Stimulated activated naive CD4-positive, alpha-beta T cell treated with Interleukin-2 at 50 U/mL for 16 hours (primary cell): ENCODE measurements at places on chromosomes 12 and 14.
A peak's percentile ranks its signal among the peaks of the same experiment; 100 is the strongest.

DNA sequence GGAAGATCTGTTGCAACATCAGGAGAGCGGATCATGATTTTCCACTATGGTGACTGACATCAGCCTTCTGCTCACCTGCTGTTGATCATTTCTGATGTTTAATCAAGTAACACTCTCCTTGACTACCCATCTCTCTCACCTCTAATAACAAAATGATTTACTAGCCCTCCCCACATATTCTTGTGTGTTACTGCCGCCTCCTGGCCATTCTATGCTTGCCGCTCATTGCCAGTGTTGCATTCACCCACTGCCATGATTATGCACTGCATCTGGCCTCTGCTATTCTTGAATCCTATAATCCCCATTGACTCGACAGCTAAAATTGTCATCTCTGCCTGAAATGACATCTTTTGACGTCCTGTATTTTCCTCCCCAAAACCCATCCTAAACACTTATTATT is 113.8 kb downstream of the RERGL start:
- no peak for DNase-seq

DNA sequence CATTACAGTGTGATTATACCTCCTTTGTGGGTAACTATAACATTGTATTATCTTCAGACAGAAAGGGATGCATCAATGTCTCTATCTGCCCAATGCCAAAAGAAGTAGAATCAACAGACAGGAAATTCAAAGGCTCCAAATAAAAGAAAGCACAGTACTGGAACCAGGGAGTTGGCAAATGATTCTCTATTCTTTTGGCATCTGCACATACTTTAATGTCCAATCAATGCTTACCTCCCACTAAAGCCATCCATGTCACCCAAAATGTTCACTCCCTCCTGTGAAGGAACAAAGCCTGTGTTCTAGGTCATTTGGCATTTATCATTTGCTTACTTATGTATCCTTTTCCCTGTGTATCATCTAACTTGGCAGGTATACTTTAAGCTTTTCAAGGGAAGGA is 36.7 kb downstream of the KIF21A start:
- DNase-seq: no peak

- DNase-seq: no peak
These were observed 26.4 kb upstream of the FGF6 start for GRCh38 chr12:4472046-4472445.

DNA sequence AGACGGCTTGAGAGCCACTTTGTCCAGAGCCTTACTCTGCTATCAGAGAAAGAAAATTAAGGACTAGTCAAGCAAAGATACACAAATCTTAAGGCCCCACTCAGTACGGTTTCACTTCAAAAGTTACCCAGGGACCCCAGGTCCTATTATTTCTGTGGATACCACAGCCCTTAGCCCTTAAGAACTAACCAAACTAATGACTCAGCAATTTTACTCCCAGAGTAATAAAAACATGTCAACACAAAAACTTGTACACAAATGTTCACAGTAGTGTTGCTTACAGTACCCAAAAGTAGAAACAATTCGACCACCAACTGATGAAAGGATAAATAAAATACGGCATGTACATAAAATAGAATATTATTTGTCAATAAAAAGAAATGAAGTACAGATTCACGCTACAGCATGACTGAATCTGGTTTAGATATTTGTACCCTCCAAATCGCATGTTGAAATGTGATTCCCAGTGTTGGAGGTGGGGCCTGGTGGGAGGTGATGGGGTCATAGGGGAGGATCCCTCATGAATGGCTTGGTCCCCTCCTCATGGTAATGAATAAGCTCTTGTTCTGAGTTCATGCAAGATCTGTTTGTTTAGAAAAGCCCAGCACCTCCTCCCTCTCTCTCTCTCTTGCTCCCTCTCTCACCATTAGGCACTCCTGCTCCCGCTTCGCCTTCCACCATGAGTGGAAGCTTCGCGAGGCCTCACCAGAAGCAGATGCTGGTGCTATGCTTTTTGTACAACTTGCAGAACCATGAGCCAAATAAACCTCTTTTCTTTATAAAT is 30.5 kb downstream of the AREL1 start:
- no peak for DNase-seq

GRCh38 chr12:83920821-83921547 is 991.6 kb downstream of the SLC6A15 start:
- DNase-seq: no peak

GRCh38 chr14:83713732-83714131 is 1816.2 kb upstream of the FLRT2 start:
- DNase-seq: no peak

DNA sequence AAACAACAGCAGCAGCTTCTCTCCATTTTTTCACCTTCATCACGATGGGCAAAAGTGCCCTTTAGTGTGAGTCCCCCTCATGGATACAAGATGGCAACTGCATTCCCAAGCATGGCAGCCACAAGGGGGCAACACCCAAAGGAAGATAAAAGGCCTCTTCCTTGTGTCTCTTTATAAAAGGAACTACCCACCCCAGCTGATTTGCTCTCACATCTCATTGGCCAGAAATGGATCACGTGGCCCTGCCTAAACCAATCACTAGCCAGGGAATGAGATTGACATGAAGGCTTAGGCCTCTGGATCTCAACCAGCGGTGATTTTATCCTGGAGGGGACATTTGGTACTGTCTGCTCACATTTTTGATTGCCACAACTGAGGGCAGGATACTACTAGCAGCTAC is 21.9 kb upstream of the IFT81 start:
- DNase-seq: peak; percentile 17

GRCh38 chr12:79451978-79452377 is 238.8 kb downstream of the PAWR start:
- DNase-seq: no peak

DNA sequence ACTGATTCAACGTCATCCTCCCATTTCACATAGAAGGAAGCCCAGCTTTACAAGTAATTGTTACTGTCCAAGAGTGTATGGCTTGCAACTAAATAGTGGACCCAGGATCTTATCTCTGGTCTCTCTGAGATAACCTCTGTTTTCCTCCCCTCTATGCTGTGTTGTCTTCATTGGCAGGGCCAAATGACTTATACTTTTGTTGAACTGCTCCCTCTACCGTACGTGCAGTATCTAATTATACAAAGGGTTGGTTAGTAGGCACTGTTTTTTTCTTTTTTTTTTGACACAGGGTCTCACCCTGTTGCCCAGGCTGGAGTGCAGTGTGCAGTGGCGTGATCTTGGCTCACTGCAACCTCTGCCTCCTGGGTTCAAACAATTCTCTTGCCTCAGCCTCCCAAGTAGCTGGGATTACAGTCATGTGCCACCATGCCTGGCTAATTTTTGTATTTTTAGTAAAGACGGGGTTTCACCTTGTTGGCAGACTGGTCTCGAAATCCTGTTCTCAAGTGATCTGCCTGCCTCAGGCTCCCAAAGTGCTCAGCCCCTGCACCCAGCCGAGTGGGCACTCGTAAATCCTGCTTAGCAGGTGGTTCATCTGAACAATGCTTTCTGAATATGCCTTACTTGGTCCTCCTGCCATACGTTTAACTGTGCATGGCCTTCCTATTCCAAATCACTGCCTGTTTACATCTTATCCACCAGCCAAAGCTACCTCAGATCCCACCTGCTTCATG is 162.1 kb downstream of the ADCK1 start:
- DNase-seq: no peak

DNA sequence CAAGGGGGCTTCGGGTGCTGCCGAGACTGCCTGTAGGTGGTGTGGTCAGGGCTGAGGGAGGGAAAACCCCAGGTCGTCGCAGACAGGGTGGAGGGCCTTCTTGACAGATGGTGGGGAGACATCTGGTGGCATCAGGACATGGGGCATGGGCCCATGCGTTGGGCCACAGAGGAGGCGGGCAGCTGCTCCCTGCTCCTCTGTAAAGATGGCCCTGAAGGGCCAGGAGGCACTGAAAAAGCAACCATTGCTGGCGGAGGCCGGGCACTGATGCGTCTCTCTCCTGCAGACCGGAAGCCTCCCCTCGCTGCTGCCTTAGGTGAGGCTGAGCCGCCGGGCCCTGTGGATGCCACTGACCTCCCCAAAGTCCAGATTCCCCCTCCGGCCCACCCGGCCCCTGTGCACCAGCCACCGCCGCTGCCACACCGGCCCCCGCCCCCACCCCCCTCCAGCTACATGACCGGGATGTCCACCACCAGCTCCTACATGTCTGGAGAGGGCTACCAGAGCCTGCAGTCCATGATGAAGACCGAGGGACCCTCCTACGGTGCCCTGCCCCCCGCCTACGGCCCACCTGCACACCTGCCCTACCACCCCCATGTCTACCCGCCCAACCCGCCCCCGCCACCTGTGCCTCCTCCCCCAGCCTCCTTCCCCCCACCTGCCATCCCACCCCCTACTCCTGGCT is 28.8 kb downstream of the CCNK start:
- no peak for DNase-seq

DNA sequence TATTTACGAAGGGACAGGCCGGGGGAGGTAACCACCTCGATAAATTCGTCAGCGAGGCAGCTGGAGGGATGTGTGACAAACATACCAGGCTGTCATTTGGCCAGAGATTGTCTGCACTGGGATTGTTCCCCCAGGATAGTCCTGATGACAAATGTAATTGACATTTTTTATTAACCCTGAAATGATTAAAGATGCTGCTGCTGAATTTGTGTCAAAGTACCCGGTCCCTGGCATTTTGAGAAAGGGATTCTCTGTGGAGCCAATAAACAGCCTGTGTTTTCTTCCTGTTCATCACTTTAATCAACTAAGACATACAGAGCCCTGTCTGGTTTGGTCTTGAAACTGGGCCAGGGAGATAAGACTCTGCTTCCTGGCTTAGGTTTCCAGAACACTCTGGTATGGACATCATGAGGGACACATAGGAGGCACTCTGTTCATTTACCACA is 117.6 kb downstream of the SLC25A47 start:
- DNase-seq: no peak

GRCh38 chr14:59632381-59632780 is 55.8 kb upstream of the CCDC175 start:
- no peak for DNase-seq

DNA sequence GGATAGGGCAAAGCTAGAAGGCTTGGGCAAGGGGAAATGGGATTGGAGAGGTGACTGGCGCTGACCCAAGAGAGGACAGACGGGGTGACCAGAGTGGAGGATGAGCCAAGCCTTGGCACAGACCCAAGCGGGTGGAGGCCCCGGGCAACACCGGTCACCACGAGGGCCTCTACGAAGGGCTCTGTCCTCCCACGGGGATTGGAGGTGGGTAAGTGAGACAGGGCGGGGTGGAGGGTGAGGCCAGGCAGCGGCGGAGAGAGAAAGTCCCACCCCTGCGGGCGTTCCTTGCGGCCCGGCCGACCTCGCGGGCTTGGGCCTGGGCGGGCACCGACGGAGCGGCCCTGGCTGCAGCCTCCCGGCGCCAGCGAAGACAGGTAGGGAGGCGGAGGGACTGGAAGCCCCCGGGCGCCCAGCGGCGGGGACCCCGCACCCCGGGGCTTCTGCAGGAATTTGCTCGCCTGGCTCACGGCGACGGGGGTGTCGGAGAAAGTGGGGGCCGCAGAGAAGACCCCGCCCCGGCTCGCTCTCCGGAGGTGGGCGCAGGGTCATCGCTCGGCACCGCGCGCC is at the start of gene PAPLN:
Gene PAPLN (plus strand): TSS at position 288 of the 567 bp plus-strand sequence. CDS start 2,273 bp downstream, outside the sequence.
- DNase-seq: no peak

DNA sequence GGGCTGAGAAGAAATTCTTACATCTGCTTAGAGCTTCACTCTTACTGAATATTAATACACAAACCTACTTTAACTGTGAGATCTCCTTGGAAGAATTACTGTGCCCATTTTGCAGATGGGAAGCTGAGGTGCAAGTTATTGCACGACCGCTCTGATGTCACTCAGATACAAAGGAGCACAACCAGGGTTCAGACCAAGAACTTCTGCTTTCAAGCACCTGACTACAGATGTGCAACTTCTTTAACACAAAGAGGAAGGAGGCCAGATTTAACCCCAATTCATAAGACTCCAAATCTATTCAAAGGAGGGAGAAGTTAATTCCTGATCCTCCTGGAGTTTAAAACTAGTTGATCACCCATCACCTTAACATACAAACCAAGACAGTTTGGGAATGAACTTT is 232.6 kb downstream of the VRK1 start:
- DNase-seq: no peak

DNA sequence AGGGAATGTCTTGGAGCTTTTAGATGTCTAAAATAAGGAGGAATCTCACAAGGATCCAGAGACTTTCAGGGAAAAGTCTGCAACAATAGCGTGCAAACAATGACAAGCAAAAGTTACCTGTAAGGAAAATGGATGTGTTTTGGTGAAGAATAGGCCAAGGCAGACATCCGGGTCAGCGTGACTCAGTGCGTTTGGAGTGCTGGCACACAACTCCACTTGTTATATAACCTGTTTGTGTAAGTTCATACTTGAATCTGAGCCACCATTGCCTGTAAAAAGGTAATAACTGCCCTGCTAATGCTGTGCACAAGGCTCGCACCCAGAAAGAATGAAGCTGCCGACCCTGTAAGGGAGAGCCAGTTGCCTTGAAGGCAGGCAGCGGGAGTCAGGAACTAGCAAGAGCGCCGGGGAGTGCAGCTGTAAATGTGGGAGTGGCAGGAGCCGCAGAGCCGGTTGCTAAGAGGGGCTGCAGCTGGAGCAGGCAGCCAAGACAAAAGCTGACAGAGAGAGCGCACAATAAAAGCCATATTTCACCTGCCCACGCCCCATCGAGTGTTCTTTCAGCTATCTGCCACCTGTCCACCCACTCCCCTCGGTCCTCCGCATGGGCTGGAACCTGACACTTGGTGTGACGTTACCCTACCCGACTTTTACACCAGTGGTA is 638.5 kb upstream of the MIS18BP1 start:
- no peak for DNase-seq

DNA sequence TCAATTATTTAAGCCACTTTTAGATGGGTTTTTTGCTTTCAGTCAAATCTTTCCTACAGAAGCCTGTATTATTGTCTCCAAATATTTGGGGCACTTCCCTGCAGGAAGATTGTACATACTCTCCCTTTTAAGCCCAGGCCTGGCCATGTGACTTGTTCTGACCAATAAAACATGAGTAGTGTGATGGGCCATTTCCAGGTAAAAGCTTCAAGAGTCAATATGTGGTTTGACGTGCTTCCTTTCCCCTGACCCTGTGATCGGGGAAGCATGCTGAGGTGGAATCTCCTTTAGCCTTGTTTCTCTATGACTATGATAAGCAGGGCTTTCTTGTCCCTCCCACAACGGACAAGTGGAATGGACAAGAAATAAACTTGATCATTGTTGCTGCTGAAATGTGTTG is 14.2 kb upstream of the NIN start:
- DNase-seq: no peak

DNA sequence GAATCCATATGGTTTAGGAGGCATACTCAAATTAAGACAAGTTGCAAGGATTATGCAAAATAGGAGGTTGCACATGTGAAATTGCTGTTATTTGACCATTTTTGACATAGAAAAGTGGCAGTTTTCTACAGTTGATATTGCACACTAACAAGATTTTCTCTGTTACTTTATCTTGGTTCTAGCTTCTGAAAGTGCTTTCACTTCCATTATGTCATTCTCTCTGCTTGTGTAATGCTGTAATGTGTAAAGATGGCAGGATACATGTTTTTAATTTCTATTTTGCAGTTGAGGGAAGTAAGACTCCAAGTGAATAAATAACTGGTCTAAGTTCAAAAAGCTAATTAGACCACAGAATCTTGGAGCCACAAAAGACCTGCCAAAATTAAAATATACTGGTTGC is 60.6 kb downstream of the MYRFL start:
- no peak for DNase-seq

- no peak for DNase-seq
These were observed 135.2 kb downstream of the ADGRD1 start for GRCh38 chr12:131088701-131089530.
